Central memory CD4-positive, alpha-beta T cell (primary cell): ENCODE measurements at places on chromosomes 7 and 10.
A peak's percentile ranks its signal among the peaks of the same experiment; 100 is the strongest.

DNA sequence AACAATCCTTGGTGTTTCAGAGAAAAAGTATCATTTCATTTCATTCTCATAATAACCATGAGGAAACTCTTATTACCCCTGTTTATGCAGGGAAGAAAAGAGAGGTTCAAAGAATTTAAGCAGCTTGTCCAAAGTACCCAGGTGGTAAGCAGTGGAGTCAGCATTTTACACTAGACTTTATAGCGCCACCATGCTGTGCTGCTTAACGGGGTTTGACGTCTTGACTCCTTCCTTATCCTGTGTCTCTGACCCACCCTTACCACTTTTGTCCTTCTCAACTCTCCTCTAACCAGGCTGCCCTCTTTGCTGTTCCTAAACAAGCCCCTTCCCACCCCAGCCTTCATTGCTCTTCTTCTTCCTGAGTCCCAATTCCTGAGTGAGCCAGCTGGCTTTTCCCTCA lies 117.0 kb upstream of the AHR start:
- no peak for DNase-seq

DNA sequence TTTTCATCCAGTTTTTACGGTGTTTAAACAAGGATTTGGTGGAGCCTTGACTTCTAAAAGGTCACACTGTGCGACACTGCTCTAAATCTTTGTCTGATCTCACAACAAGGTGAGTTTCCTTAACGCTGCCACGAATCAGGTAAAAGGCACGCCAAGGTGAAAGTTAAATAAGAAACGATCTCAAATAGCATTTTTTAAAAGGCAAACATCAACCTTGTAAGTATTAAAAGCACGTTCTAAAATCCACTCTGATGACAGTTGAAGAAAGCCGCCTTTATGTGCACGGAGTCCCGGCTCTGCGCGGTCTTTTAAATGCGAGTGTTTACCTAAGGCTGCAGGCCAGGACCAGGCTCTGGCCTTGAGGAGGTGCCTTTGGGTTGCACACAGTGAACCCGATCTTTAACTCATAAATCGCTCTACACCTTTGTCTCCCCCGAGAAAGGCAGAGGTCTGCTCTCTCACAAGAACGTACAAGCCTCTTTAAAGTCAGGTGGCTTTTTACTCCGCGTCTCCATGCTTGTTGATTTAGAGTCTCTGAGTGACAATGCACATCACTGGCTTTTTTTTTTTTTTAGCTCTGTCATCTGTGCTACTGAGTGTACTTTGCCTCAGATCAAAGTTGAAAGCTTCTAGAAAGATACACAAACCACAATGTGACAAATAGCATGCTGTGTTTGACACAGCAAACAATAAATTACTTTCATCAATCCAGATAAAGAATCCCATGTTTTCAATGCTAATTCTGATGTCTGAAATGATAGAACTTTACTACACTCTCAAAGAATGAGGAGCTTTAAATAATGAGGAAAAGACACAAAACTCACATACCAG lies 25.9 kb upstream of the RNF32 start:
- DNase-seq = no peak

- no peak for DNase-seq
These were observed 215.1 kb downstream of the STK31 start for GRCh38 chr7:23925088-23925487.

DNA sequence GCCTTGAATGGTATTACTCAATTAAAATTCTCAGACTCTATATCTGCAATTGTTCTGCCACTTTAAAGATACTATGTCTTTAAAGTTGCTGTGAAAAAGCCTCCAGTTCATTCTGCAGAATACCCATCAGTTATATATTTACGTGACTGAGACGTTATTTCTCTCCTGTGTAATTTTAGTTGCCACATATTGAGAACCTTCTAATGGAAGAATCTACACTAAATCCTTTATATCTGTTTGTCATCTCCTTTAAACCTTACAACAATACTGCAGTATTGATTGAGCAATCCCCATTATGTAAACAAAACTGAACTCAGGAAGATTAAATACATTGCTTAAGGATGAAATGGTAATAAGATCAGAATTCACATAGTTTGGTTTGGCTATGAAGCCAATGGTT lies 30.0 kb downstream of the GPR141 start:
- DNase-seq = no peak

- no peak for DNase-seq
These were observed 105.5 kb downstream of the DPY19L1 start for GRCh38 chr7:34931739-34932138.

DNA sequence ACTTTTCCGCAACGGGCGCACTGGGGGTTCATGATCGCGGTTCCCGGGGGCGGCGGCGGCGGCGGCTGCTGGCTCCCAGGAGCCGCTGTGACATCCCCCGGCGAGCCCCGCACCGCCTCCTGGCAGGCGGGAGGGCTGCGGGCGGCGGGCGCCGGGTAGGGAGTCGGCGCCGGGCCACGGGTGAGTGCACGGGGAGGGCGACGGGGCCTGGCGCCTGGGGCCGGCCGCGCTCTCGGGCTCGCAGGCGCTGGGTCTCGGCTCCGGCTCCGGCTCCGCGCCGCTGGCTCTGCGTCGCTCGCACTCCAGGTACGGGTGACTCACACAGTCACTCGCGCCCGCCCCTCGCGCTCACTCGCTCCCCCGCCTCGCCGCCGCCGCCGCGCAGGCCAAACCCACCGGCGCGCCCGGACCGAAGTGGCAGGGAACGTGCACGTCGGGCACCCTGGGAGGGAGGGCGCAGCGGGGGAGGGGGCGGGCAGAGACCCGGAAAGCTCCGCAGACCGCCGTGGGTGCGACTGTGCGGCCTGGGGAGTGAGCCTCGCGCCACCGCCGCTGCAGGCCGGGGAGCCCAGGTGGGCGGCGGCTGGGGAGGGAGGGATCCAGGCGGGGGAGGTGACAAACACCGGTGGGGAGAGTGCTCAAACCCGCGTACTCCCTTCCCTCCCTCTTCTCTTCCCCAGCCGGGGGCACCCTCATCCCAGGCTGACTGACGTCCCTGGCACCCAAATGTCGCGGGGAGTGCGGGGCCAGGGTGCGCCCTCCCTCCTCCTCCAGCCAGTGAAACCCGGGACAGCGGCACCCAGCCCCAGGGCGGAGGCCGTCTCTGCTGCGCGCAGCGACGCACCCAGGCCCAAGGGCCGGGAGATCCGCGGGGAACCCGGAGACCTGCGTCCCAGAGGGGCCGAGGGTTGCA lies 276.9 kb upstream of the NEBL start:
- DNase-seq = no peak

- no peak for DNase-seq
These were observed 544.8 kb downstream of the CNTNAP2 start for GRCh38 chr7:146661435-146661834.

GRCh38 chr10:78406648-78407008 lies 373.0 kb downstream of the RPS24 start:
- DNase-seq = no peak

DNA sequence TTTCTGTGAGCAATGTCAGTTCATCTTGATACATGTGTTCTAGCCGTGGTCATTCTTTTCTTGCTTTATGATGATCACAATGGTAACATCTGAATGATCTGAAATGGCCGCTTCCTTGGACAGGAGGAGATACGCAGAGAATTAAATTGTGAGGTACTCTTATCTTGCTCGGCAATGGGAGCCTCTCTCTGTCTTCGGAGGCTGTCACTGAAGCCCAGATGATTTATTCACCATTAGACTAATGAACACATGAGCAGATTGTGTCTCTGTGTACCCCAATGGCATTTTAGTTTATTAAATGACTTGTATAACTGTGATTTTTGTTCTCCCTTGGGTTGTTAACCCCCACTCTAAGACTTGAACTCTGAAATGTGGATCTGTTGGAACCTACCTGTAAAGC lies 38.6 kb downstream of the RBM33 start:
- no peak for DNase-seq

GRCh38 chr10:48651293-48651692 lies 33.4 kb upstream of the WDFY4 start:
- DNase-seq = no peak

GRCh38 chr7:70673778-70674570 lies 458.0 kb upstream of the GALNT17 start:
- no peak for DNase-seq

GRCh38 chr10:99530108-99531025 lies 2.4 kb upstream of the NKX2-3 start:
- DNase-seq = no peak

DNA sequence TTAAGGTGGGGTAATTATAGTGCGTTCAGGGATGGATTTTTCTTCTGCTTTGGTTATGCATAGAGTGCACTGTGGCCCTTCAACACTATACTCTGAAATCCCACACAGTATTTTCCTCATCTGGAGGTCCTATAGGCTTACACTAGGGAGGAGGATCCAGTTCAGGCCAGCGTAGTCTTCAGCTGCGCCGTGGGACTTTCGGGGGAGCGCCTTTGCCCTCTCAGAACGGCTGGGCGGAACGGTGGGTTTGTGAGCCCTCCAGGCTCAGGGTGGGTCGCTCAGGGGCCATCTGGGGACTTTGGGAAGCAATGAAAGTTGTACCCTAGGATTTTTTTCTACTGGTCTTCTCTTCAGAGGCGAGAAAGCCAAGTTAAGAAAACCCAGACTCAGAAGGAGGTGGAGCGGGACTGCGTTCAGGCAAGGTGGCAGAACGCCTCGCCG lies 652 bp upstream of the VPS26A start:
- DNase-seq = no peak

DNA sequence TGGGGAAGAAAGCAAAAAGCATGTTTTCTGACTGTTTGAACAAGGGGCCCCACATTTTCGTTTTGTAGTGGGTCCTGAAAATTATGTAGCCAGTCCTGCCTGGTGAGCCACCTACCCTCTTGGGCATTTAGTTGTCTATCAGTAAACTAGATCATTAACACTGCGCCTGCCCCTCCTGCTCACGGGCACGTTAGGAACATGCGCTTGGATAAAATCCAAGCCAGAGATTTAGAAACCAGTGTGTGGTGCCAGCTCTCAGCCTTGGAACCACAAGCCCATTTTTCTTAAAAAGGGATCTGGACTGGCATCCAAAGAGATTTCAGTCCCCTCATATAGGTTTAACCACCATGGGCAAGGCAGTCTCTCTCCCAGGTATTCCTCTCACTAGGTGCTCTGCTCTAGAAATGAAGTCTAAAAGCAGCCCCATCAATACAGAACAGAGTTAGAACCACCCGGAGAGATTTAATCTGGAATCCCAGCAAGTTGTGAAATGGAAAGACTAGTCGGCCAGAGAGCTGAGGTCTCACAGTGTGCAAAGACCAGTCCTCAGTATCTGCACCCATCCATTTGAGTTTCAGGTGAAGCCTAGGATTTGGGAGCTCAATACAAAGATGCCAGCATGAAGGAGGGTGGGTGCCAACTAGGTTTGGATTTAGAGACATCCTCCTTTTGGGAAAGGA lies 123.9 kb upstream of the TCF7L2 start:
- no peak for DNase-seq

GRCh38 chr10:90412582-90412981 lies 445.3 kb downstream of the HTR7 start:
- DNase-seq = no peak

GRCh38 chr10:122236690-122237306 lies 34.3 kb upstream of the BTBD16 start:
- DNase-seq = no peak

GRCh38 chr7:37031571-37032257 lies 307.4 kb upstream of the AOAH start:
- DNase-seq = no peak

DNA sequence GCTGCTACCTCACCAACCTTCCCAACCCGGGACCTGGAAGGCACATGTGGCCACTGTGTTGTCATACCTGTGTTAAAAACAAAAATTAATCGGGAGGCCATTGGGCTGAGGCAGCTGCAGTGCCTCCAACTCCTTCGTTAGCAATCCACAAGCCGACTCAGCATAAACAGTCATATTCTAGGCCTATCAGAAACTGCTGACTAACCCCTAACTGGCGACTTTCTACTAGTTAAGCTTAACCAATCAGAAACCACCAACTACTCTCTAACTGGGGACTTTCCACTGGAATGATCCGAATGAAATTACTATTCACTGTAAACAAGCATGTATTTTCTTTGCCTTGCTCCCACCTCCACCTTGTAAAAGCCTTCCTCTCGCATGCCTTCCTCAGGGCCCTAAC lies 14.1 kb upstream of the TMEM72 start:
- DNase-seq = no peak

DNA sequence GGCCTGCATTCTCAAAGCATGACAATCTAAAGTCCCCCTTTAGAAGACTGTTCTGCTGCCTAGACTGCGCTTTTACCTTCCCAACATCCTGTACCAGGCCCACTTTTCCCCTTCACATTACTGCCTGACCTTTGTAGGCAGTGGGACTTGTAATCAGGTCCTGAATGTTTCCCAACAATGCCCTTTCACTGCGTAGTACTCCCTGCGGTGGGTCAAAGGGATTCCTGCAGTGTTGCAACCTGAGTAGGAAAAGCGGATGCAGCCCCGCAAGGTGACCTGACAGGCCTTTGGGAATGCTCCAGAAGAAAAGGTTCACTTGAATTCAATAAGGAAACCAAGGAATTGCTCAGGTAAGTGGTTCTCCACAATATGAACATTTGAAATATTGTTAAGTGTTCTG lies 4.9 kb upstream of the TCAF1 start:
- no peak for DNase-seq

- DNase-seq = no peak
These were observed 21.5 kb downstream of the LRRN3 start for GRCh38 chr7:111112439-111112838.

GRCh38 chr10:113939212-113939860 lies 84.9 kb downstream of the NHLRC2 start:
- no peak for DNase-seq

DNA sequence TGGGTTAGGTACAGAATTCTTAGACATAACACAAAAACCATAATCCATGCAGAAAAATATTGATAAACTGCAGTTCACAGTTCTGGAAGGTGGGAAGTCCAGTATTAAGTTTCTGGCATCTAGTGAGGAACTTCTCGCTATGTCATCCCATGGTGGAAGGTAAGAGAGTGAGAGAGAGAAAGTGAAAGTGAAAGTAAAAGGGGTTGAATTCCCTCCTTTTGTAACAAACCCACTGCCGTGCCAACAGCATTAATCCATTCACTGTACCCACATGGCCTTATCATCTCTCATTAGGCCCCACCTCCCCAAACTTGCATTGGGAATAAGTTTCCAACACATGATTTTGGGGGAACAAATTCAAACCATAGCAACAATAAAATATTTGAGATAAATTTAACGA lies 17.1 kb downstream of the ZNF485 start:
- DNase-seq = peak; percentile 6

DNA sequence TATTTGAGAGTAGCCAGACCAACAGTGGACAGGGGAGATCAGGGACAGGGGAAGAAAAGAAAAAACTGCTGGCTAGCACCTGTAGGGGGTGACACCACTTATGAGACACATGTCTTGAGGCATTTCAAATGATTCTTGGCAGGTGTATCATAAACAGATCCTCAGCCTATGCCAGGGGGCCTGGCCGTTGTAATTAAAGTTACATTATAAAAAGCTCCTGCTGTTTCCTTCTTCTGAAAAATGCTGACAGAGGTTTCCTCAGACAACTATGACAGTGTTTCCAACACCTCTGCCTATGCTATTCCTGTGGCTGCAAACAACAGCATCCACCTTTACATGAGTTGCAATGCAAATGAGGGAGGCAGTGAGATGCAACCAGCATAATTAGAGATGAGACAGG lies 281.0 kb upstream of the PTER start:
- DNase-seq = no peak
